ENCODE measurements at places on chromosomes 16 and 17.

GRCh38 chr16:56279132-56279531 lies 87.8 kb downstream of the GNAO1 start:
- peak; percentile 23 for DNase-seq

GRCh38 chr17:79038545-79039135 lies 14.7 kb downstream of the C1QTNF1 start:
- no peak for DNase-seq

DNA sequence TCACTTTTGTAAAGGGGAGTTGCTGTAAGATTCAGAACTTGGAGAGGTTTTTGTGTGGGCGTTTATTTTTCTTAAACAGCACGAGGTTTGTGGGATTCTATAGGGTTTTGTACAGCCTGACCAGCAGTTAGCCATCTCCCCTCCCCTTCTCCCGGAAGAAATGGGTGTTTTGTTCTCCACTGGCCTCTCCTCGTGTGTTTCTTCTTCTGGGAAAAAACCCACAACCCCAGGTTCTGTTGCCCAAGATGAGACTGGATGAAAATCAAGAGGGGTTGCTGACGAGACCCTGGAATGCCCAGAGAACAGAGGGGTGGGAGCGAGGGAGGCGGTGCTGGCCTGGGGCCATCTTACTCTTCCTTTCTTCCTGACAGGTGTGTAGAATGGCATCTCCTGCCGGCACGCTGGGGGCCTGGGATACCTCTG lies 186.1 kb downstream of the MSI2 start:
- DNase-seq: no peak

- no peak for DNase-seq
Measured at GRCh38 chr16:46896314-46896968, 12.3 kb downstream of the GPT2 start.

DNA sequence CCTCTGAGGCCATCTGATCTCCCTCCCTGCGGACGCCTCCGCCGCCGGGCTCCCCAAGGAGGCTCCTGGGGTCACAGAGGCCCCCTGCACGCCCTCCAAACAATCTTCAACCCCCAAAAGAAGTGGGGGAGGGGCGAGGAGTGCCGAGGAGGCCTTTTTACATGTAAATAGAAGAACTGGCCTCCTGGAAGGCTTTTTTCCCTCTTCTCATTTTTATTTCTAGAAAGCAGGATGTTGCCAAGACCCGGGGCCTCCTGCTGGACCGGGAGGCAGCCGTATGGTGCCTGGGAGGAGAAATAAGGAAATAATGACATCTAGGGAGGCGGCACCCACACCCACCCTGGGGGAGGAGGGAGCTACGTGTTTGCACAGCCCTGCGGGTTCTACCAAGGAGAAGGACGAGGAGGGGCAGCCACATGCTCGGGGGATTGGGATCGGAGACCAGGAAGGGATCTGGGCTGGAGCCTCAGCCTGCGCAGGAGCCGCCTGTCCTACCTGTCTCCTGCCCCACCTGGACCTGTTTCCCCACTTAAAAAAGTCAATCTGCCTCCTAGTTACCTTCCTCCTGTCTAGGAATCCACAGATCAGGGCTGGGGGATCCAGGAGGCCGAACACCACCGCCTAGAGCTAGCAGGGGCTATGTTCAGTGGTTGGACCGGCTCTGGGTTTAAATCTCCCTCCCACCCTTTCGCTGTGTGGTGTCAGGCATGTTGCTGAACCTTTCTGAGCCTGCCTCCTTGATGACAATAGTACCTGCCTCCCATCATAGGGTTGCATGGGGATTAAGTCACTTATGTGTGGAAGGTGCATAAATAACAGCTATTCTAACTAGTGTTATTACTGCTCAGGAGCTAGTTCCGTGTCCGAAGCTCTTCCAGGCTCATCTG lies 175.7 kb upstream of the GSE1 start:
- DNase-seq: no peak

DNA sequence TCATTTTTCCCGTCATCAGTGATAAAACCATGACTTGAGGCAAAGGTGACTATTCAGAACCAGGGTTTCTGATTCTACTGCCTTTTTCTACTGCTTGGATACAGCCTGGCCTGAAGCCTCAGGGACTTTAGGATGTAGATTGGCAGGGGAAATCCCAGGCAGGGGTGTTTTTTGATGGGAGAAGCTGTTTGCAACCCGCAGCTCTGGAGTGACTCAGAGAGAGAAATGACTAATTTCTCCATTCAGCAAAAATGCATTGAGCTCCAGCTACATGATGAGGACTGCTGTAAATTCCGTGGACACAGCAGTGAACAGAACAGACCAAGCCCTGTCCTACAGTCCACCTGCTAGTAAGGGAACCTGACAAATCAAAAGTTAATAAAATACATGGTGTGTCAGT lies 560.6 kb downstream of the CDH13 start:
- DNase-seq: no peak

GRCh38 chr17:62827746-62828485 lies 19.8 kb upstream of the MARCHF10 start:
- DNase-seq: no peak

- no peak for DNase-seq
Measured at GRCh38 chr17:30226878-30227277, 8.6 kb downstream of the SLC6A4 start.

- DNase-seq: no peak
Measured at GRCh38 chr16:83095941-83096692, 469.3 kb downstream of the CDH13 start.

GRCh38 chr16:68033101-68033500 lies 10.0 kb downstream of the DUS2 start:
- DNase-seq: no peak

DNA sequence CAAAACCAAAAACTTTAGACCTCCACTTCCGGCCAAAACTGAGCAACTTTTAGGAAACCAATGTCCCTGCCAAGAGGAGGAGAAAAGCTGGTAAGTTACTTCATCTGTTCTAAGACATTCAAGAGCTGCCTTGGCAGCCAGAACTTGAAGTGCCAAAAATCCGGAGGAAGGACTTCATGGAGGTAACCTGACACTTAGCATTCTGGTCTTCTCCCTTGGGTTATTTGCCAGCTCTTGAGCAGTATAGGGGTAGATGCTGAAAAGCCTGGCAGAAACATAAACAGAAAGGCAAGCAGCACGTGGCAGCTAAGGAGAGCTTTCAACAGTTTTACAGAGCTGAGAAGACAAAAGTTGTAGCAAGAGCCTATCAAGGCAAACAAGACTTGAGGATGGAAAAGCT lies 53.2 kb downstream of the CDYL2 start:
- DNase-seq: no peak
